ENCODE measurements at places on chromosomes 12 and 14.

GRCh38 chr14:91689608-91690007 is 42.3 kb downstream of the CATSPERB start:
- DNase-seq: no peak

- no peak for DNase-seq
Observed at GRCh38 chr12:124398578-124399227, 103.8 kb downstream of the RFLNA start.

DNA sequence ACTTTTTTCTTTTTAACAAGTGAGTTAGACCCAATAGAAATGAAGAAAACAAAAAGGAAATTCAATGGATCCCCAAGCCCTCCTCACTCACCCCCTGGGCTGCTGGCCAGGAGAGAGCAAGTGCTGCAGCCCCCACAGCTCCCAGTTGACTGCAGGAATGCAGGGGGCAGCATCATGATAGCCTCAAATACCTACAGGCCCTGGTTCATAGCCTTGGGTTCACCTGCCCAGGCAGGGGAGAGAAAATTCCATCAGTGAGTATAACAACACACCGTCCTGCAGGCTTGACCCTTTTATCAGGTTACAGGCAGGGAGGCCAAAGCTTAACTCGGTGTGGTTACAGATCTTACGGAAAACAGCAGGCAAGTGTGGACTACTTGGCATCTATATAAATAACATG is 76.3 kb downstream of the PHLDA1 start:
- DNase-seq: no peak

DNA sequence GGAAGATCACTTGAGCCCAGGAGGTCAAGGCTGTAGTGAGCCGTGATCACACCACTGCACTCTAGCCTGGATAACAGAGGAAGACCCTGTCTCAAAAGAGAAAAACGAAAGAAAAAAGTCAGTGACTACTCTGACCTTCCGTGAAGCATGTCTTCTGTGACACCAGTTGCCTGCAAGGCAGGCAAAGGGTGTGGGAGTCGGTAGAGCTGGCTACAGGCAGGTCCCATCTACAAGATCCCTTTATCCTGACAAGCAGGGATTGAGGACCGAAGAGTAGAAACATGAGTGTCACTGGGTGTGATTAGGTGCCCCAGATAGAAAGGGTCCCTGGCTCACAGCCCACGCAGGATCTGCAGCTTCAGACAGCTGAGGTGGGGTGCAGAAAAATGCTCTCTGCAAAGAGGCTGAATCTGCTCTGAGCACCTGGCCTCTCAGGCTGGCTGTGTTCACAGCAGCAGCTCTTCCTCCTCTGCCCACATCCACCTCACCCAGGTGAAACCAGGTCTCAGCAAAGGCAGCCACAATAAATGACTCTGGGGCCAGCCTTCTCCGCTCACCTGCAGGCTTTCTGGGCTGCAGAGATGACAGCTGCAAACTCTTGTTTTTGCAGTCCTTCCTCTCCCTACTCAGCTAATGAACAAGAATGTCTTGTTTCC is 28.6 kb upstream of the HSP90B1 start:
- no peak for DNase-seq

DNA sequence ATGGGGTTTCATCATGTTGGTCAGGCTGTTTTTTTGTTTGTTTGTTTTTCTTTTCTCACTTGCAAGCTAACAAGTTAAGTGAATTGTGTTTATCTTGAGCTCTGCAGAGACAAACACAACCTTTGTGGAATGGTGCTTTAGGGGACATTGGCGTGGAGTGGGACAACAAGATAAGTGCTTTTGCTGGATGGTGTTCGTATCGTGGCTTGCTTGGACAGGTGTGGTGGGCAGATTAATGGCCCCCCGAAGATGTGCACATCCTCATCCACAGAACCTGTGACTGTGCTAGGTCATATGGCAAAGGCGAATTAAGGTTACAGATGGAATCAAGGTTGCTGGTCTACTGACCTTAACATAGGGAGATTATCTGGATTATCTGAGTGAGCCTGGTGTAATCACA is 7.0 kb downstream of the MLXIP start:
- DNase-seq: no peak

- DNase-seq: no peak
Observed at GRCh38 chr12:90174198-90174510, 465.5 kb upstream of the ATP2B1 start.

DNA sequence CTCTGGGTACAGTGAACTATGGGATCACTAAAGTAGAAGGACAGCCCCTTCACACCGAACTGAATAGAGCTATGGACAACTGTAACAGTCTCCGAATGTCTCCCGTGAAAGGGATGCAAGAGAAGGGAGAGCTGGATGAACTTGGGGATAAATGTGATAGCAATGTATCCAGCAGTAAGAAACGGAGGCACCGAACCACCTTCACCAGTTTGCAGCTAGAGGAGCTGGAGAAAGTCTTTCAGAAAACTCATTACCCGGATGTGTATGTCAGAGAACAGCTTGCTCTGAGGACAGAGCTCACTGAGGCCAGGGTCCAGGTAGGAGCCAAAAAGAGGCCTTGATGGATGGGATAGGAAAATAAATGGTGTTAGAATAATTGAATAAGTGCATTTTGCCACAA is 3.5 kb downstream of the ALX1 start:
- no peak for DNase-seq

DNA sequence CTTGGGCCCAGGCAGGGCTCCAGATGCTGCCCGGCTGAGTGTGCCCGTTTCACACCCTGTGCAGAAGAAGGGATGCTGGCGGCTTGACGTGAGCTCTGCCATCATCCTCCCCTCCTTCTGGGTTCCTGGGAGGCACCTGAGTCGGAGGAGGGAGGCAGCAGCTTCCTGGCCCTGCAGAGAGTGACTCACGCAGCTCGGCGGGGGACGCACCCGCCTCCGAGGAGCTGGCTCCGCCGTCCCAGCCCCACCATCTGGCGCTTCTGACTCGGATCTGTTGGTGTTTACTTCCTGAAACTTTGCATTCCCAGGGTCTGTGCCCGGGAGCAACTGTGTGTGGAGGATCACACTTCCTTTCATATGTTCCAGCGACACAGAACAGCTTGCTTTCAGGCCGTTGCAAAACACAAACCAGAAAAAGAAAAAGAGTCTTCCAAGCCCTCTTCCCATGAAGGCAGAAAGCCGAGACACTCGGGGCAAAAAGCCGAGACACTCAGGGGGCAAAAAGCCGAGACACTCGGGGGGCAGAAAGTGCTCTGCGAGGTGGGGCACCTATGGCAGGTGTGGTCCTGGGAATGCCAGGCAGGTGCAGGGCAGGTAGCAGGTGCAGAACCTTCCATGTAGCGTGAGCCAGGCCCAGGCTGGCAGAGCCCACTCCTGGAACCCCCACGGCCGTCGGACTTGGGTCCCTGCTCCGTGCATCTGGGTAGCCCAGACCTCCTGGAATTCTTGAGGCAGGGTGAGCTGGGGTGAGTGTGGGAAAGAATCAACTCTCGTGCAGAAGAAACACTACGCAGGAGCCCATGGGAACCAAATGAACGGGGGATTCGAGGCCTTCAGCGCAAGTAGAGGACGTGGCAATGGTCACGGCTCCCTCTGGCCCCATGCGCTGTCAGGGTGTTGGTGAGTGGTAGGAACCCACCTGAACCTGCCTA is 27.6 kb upstream of the GALNT9 start:
- no peak for DNase-seq

- no peak for DNase-seq
Observed at GRCh38 chr14:100067971-100068959, 3.0 kb downstream of the EVL start.

- peak; percentile 78 for DNase-seq
Observed at GRCh38 chr14:31090883-31091764, 64.9 kb upstream of the STRN3 start.

DNA sequence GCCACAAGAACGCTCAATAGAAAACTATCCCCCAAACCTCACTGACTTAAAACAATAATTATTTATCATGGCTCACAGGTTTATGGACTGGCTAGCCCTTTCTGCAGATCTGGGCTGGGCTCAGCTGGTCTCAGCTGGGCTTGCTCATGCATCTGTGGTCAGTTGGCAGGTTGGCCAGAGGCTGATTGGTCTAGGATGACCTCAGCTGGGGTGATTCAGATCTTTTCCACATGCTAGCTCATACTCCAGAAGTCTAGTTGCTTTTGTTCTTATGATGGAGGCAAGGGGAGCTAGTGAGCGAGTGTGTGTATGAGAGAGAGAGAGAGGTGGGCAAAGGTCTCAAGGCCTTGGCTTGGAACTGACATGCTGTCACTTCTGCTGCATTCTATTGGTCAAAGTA is 181.2 kb upstream of the NRXN3 start:
- DNase-seq: no peak

GRCh38 chr12:49968471-49968870 is 4.3 kb upstream of the AQP6 start:
- no peak for DNase-seq

DNA sequence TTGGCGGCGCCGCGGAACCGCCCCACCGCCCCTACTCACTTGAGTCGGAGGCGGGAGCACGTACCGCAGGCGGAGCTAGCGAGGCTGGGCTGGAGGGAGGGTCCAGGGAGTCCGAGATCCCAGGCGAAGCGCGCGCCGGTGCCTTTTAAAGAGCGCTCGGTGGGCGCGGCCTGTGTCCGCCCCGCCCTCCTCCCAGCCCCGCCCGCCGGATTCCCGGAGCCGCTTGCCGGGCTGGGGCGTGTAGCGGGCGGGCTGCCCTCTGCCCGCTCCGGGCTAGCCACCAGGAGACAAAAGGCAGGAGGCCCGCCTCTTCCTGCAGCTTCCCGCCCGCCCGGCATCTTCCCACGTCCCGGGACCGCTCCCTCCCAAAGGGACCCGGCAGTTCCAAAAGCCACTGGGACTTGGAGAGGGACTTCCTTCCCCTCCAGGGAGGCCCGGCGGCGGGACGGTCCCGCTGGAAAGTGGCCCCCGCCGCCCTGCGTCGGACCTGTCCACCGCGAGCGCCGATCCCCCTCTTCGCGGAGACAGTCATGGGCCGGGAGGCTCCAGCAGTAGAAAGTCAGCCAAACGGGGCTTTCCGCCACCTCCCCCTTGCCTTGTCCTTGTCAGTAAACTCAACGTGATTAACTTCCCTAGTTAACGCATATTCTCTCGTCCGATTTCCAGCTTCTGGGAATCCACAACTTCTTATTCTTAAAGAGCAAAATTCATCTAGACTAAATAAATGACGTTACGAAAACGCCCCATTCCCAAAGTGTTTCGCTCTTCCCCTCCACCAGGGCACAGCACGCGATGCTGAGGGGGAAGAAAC is at the start of gene CSRP2:
TSS of gene CSRP2 (minus strand) at position 121 of the 811 bp plus-strand sequence. CDS start 12,759 bp downstream, outside the sequence.
- DNase-seq: peak; percentile 87

GRCh38 chr12:46124132-46124847 is 133.9 kb upstream of the SCAF11 start:
- no peak for DNase-seq

DNA sequence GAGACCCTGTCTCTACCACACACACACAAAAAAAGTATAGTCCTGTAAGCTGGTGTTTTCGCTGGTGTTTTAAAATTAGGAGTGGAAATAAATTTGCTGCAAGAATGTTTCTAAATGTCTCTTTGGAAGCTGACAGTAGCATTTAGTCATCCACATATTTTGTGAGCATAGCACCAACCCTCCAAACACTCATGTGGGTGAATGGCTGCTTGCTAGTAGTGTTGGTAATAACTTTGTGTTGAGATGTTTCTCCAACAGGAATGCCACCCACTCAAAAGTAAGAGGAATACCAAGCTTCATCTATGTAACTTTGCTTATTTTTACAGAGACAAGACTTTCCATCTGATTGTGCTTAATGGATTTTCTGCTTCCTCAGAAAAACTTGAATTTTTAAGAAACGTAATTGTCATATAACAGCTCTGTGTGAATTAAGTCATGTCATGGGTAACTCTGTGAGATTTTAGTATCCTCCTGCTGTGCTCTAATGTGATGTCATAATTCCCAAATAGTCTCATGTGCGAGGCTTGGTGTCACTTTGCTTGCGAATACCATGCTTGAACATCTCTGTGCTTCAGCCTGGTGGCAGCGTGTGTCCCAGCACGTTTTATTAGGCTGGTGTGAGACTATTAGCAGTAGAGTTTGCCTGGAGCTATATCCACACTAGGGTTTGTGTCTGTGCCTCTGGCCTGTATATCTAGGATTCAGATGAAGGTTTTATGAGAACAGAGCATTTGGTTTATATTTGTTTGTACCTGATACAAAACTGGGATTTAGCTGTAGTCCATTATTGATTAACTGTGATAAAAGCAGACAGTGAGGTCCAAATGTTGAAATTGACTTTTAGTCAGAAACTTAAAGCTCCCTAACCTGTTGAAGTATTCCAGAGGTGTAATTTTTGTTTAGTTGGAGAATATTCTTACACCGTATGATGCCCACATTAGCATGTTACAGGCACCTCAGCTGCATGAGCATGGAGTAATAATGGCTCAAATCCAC is 80.5 kb downstream of the FBXW8 start:
- DNase-seq: no peak

DNA sequence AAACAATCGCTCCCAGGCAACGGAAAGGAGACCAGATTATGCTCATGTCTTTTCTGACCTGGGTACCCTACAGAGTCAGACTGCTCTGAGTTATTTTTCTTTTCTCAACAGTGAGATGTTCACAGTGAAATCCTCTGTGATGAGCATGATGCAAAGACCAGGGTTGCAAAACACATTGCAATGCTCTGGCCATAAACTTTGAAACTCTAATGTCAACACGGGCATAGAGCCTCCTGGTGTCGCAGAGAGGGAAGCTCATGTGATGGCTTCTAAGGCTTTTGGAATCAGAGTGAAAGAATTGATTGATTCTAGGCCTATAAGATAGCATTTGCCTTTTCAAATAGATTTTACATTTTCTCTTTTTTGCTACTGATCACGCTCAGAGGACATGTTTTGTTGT is 193.4 kb downstream of the RASSF9 start:
- DNase-seq: peak; percentile 34

DNA sequence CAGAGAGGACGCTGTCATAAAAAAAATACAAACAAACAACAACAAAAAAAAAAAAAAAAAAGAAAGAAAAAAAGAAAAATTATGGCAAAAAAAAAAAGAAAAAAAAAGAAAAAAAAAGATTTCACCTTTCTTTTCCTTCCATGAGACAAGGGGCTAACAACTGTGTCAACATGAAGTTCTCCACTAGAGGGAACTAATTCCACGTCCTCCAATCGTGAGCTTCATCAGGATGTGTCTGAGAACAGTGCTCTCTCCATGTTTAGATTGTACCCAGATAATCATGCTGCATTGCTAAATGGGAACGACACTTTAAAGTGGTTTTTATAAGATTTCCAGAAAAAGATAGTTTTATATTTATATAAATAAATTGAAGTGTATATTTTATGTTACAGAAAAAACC is 96.2 kb upstream of the PTPRB start:
- peak; percentile 47 for DNase-seq

- DNase-seq: no peak
Observed at GRCh38 chr14:67524634-67524963, 8.5 kb upstream of the PLEKHH1 start.

GRCh38 chr12:162467-163307 is 51.3 kb downstream of the SLC6A12 start:
- no peak for DNase-seq

GRCh38 chr12:65918021-65918420 is 93.7 kb downstream of the HMGA2 start:
- DNase-seq: no peak

GRCh38 chr12:254039-254438 is 8.6 kb downstream of the SLC6A13 start:
- DNase-seq: no peak
